WTC11 (cell line): ENCODE measurements at places on chromosomes 2 and 18.

- DNase-seq, result no peak
Observed at GRCh38 chr2:177335917-177336450, 56.6 kb upstream of the AGPS start.

DNA sequence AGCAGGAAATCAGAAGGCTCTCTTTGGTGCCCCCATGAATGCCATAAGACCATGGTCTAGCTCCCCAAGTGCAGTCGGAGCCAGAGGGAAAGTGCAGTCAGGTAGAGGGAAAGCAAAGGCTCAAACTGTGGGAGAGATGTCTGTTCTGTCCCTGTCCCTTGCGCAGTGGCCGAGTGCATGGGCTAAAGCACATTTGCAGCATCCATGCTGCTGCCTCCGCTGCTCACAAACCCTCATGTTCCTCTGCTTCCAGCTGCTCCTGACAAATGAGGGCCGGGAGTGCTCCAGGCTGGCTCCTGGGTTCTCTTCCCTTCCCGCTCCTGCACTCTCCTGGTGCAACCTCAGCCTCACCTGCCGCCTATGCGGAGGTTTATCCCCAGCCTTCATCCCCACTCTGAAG, 34.2 kb downstream of the SCTR start:
- no peak for DNase-seq

- DNase-seq, result peak; percentile 32
Observed at GRCh38 chr2:109615637-109616144, 1.5 kb downstream of the SOWAHC start.

DNA sequence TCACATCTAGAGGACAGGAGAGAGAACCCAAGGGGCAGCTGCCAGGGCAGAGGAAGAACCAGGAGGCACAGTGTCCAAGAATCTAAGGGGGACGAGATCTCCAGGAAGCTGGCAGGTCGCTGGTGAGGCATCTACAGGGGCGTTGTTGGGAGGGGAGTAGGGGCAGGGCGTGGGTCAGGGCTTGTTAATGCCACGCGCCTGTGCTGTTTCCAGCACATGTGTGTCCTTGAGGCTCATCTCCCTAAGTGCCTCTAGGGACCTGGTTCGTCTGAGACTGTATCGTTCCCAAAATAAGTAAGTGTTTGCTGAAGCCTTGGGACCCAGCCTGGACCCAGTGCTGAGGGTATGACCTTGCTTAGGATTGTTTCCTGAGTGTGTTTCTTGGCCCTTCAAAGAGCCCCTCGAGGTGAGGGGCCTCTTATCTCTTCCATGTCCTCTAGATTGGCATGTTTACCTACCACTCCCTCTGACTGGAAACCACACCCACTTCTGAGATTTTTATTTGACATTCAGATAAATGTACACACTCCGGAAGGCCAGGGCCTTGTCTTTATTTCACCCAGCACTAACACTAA, 22.2 kb downstream of the HK2 start:
- no peak for DNase-seq

DNA sequence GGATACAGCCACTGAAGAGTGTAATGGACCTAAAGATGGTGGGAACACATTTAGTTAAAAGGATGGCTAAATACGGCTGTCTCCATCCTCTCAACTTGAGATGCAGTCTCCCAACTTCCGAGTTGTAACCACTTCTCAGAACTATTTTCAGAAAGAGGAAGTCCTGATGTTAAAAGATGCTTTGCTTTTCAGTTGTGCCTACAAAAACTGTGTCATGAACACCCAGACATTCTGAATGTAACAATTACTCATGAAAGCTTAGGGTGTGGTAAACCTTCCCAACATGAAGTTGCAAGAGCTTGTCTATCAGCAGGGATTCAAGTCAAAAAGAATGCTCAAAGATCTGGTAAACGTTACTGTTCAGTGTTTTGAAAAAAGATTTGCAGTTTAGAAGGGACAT, 147.9 kb downstream of the DOCK10 start:
- DNase-seq, result no peak

DNA sequence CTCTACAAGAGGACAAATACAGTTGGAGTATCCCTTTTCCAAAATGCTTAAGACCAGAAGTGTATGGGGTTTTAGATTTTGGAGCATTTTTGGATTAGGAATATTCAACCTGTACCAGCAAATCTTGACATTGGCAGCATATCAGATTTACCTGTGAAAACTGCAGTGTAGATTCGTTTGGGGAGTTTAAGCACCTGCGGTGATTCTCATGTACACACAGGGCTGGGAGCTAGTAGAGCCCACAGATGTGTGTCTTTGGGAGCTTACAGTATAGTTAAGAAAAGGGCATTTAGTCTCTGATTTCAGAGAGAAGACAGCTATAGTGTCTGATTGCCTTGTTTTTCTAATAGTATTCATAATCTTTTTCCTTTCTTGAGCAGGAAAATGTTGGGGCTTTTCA, 30.1 kb downstream of the PTCD3 start:
- no peak for DNase-seq

DNA sequence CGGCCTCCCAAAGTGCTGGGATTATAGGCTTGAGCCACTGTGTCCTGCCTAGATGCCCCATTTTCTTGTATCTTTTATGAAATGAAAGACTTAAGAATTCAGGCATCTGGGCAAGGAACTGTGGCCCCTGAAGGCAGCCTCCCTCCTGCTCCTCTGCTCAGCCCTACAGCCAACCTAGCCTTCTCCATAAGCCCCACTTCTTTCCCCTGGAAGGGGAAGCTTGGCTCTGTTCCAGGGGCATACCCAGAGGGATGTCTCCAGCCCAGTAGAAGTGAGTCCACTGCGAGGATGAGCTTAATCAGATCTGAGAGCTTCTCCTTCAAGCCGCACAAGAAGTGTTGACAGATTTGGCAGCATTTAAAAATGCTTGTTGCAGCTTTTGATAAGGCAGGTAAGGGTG, 39.7 kb downstream of the RHOB start:
- DNase-seq, result no peak

- DNase-seq, result peak; percentile 71
Observed at GRCh38 chr2:238523158-238524110, 96.7 kb downstream of the ASB1 start.

DNA sequence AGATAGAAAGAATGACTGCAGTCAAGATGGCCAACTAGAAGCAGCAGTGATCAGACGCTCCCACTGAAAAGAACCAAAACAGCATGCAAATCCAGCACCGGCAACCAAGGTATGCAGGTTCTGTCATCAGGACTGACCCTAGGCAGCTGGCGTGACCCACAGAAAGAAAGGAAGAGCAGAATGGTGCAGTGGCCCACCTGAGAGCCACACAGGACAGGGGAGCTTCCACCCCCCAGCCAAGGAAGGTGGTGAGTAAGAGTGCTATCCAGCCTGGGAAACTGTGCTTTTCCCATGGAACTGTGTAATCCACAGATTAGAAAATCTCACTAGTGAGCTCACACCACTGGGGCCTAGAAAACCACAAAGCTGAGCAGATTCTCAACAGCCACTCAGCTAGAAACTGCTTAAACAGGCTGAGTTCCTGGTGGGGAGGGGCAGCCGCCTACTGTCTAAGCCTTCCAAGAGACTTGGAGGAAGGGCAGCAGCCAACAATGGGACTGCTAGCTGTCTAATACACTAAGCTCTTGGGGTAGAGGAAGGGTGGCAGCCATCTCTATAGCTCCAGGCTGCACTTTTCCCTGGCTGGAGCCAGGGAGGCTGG, 127.9 kb downstream of the EVA1A start:
- no peak for DNase-seq

GRCh38 chr2:142907653-142908052, 30.2 kb downstream of the KYNU start:
- DNase-seq, result no peak

DNA sequence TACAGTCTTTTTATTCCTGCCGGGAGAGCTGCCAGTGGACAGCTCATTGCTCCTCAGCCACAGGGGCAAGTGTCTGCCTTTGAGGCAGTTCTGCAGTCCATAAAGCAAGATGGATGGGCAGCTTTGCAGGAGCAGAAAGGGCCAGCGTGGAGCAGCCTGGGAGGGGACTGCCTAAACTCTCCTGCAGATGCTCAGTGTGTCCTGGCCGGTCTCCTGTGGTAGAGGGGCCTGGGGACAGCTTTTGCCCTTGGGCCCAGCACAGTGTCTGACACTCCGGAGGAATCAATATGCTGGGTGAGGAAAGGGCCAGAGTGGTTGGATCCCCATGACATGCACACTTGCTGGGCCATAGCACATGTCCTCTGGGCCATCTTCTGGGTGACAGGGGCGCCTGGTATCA, 65.7 kb upstream of the DAPL1 start:
- DNase-seq, result no peak

DNA sequence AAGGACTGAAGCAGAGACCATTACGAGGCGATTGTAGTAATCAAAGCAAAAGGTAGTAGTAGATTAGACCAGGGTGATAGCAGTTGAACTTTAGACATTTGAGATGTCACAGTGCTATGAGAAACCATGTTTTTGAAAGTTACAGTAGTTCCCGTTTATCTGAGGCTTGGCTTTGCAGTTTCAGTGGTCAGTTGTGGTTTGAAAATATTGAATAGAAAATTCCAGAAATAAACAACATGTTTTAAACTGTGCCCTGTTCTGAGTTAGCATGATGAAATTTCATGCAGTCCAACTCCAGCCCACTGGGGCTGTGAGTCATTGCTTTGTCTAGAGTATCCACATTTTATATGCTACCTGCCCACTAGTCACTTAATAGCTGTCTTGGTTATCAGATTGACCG, 47.5 kb downstream of the ZNF638 start:
- DNase-seq, result no peak

GRCh38 chr2:139495851-139496250, 715.7 kb upstream of the NXPH2 start:
- DNase-seq, result peak; percentile 47

DNA sequence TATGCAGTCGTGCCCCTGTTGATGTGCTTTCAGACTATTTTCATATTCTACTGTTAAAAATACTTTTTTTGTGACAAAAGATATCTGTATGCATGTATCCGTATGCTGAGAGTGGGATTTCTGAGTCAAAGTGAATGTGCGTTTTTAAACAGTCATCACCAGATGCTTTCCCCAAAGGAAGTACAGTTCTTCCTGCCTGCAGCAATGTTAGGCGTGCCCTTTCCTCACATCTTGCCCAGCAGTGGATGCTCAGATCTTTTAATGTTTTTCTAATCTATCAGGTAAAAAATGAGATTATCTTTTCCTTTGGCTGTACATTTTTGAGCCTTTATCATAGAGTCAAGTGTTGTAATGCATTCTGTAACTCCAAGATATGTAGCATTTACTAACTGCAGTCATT, 111.7 kb downstream of the PTPRM start:
- no peak for DNase-seq

- no peak for DNase-seq
Observed at GRCh38 chr2:1548910-1549673, 135.8 kb downstream of the TPO start.

GRCh38 chr2:4412637-4413187, 709.3 kb downstream of the DCDC2C start:
- DNase-seq, result no peak

GRCh38 chr2:20933714-20934113, 110.2 kb downstream of the APOB start:
- no peak for DNase-seq

- no peak for DNase-seq
Observed at GRCh38 chr2:135948642-135949355, 36.6 kb downstream of the DARS1 start.

DNA sequence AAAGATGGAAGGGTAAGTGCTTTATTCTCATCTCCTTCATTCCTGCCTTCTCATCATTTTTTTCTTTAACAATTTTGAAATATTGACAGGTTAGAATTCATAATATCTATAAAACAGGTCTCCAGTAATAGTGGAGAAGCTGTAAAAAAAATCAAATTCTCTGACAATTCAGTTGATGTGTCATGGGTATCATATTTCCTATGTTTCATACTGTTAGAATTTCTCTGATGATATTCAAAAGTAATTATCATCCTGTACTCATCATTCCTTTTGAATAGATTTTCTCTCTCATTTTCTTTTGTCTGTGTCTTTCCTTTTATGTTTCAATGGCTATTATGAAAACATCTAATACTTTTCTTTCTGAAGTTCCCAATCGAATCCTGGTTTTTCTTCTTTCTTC, 97.7 kb downstream of the CPS1 start:
- DNase-seq, result no peak

DNA sequence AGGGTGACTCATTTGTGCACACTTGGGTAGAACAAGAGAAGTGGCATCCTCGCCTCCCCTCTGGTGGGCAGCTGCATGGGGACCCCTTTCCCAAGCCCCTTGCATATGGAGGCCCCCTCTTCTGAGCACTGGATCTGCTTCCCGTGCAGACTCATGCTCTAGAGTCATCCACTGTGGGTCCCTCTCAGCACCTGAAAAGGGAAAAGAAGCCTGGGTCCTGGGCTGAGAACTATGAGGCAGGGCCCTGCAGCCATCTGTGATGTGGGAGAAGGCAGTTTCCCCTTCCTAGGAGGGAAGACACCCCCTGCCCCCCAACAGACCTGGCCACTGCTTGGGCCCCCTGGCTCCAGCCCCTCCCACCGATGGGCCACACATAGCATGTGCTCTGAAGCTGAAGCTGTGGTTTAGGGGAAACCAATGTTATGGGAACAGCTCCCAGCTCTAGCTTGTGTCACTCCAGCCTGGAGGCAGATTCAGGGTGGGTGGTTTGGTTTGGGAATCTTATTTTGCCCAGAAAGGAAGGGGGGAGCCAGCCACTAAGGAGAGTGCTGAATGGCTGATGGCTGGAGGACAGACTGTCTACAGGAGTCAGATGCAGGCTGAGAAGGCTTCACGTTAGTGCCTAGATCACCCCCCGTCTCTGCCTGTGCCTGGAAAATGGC, 172.8 kb downstream of the GLI2 start:
- DNase-seq, result no peak

DNA sequence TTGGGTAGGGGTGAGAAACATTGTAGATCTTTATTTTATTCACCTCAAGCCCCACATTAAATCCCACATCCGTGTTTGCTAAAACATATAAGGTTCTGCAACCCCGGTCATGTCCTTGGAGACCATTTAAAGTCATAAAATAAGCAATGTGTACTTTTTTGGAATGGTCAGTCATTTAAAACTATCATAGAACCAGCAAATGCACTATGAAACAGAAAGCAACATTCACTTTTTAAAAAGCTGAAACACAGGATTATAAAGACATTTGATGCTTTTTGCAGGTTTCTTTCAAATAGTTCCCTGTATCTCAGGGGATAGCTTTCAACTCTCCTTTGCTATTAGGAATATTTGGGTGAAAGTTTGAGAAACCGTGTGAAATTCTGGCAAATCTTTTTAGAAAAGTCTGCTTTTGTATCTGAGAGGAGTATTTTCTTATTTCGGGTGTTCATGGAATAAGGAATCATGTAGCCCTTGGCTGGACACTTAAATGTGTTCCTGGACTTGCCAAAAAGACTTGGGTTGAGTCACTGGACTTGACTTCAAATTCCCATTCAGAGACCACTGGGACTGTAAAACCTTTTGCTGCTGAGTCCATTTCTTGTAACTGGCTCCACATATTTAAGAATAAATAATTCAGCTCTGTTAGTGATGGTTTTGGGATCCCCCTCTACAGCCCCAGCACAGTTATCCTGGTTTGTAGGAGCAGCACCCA, 5.9 kb upstream of the CETN1 start:
- DNase-seq, result no peak

- no peak for DNase-seq
Observed at GRCh38 chr2:237491515-237492118, 4.6 kb downstream of the MLPH start.

GRCh38 chr2:204581946-204582345, 36.7 kb downstream of the PARD3B start:
- DNase-seq, result no peak
